Transverse colon (tissue), 4 donors: ENCODE measurements at places on chromosomes 12 and 14.

- H3K27ac ChIP-seq = no peak overlapping the region
- DNase-seq = no peak
- no peaks in the 10 kb centered on the region for H3K27me3 ChIP-seq
- no peaks in the 10 kb centered on the region for H3K4me1 ChIP-seq
- no peaks in the 10 kb centered on the region for H3K36me3 ChIP-seq
Measured at GRCh38 chr14:58965601-58966000, 222.9 kb upstream of the DAAM1 start.

DNA sequence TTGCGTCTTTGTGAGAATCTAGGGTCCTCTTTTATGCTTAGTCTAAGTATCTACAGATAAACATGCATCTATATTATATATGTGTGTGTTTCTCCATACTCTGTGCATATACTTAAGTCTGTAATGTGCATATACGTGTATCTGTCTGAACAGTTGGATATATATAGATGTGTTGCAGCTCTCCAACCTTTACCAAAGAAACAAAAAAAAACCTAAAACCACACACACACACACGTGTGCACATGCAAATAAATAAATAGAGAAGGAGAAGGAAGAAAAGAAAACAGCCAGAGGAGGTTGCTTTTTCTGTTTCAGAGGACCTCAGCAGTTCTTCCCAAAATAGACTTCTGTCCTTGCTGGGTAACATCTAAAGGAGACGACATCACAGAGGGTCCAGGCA, 244.9 kb downstream of the CACNA1C start:
- no peak overlapping the region for H3K27ac ChIP-seq
- no peak overlapping the region for H3K4me3 ChIP-seq
- peaks cover 5% of the 10 kb centered on the region for H3K4me1 ChIP-seq
- H3K36me3 ChIP-seq = no peaks in the 10 kb centered on the region
- DNase-seq = no peak

DNA sequence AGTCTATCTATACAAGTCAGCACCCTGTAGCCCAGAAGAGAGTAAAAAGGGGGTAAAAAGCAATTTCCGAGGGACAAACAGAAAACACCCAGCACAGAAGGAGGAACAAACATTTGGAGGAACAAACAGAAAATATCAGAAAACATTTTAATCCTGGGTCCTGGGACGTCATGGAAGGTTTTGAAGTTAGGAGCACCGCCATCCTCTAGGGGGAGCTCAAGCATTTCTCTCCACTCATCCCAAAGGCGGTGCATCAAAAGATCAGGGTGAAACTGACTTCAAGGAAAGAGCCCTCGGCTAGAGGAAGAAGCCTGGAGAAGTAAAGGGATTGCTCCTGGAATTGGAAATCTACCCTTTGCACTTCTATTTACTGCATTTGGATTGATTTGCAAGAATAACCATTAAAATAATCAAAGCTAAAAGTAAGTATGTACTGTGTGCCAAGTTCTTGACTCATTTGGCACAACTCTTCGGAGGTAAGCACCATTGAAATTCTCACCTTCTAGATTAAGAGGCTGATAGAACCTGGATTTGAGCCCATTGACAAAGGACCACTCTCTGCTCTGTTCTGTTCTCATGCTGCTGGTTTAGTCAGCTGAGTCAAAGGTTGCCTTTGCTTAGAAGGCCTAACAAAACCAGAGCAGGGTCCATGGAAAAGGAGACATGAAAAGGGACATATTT, 17.2 kb upstream of the POC1B start:
- no peaks in the 10 kb centered on the region for H3K36me3 ChIP-seq
- peak; percentile 77 for DNase-seq
- H3K4me3 ChIP-seq = no peak overlapping the region
- no peak overlapping the region for H3K27ac ChIP-seq

DNA sequence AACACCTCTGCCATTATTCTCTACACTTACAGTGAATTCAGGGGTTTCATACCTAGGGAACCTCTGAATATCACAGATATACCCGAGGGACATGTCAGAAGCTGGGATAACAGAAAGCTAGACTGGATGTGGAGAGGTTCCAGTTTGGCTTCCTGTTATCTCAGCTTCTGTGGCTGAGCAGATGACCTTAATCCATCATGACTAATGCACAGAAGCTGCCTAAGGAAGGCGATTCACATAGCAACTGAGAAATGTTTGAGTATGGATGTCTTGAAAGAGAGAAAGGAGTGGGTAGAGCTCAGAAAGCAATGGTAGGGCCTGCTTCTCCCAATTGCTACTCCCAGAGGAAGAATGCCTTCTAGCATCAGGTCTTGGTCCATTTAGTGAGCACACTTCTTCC, 187.6 kb downstream of the RMST start:
- no peak overlapping the region for H3K27ac ChIP-seq
- H3K36me3 ChIP-seq = no peaks in the 10 kb centered on the region
- no peak for DNase-seq
- no peaks in the 10 kb centered on the region for H3K27me3 ChIP-seq
- H3K4me1 ChIP-seq = no peaks in the 10 kb centered on the region

DNA sequence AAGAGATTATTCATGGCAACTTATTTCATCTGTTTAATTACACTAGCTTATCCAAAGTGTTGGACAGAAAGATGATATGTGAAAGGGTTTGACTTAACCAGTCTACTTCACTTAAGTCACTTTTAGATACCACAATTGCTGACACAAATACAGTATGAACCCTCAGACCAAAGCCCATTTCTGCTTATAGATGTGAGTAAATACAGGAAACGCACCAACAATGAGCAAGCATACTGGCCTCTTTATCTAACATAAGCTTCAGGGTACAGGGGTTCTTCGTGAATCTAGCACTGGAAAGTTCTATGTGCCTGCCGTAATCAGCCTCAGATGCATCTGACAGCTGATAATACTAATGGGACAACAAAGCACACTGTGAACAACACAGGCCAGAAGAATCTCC, 209.6 kb downstream of the MED13L start:
- DNase-seq = no peak
- H3K36me3 ChIP-seq = no peaks in the 10 kb centered on the region

GRCh38 chr12:14664434-14665023, 31.9 kb downstream of the GUCY2C start:
- peaks cover 3% of the 10 kb centered on the region for H3K4me1 ChIP-seq
- no peak overlapping the region for H3K4me3 ChIP-seq
- H3K27ac ChIP-seq = no peak overlapping the region
- H3K36me3 ChIP-seq = no peaks in the 10 kb centered on the region
- H3K27me3 ChIP-seq = no peaks in the 10 kb centered on the region

DNA sequence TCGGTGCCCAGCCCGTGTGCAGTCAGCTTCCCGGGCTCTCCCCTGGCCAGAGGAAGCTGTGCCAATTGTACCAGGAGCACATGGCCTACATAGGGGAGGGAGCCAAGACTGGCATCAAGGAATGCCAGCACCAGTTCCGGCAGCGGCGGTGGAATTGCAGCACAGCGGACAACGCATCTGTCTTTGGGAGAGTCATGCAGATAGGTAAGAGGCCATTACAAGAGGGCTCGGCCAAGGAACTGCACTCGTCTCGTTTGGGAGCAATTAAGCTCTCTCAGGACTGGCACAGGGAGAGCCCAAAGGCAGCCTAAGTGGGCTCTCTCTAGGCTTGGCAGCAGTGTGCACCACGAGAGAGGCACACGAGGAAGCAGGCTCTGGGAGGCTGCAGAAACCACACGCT, 3.7 kb downstream of the WNT5B start:
- no peak overlapping the region for H3K4me3 ChIP-seq
- H3K4me1 ChIP-seq = peaks cover 34% of the 10 kb centered on the region
- peaks cover 24% of the 10 kb centered on the region for H3K27me3 ChIP-seq
- H3K36me3 ChIP-seq = no peaks in the 10 kb centered on the region
- no peak overlapping the region for H3K27ac ChIP-seq
- no peak for DNase-seq

GRCh38 chr12:78864403-78864869, at the start of gene SYT1:
TSS of gene SYT1 (plus strand) at chr12:78864774.
- H3K27me3 ChIP-seq = peaks cover 46% of the 10 kb centered on the region
- peaks cover 11% of the 10 kb centered on the region for H3K4me1 ChIP-seq
- H3K27ac ChIP-seq = peak within 1 kb of the TSS; percentile 12
- DNase-seq = peak; percentile 25
- no peaks in the 10 kb centered on the region for H3K36me3 ChIP-seq

- H3K4me1 ChIP-seq = no peaks in the 10 kb centered on the region
- no peak overlapping the region for H3K27ac ChIP-seq
- no peaks in the 10 kb centered on the region for H3K27me3 ChIP-seq
Measured at GRCh38 chr12:68913682-68914081, 19.3 kb downstream of the CPM start.

- H3K36me3 ChIP-seq = no peaks in the 10 kb centered on the region
- no peak overlapping the region for H3K4me3 ChIP-seq
- H3K27me3 ChIP-seq = no peaks in the 10 kb centered on the region
- peak overlapping the region; percentile 76 for H3K27ac ChIP-seq
Measured at GRCh38 chr14:101363880-101364391, 197.4 kb upstream of the DIO3 start.

GRCh38 chr14:103607822-103608221, 21.2 kb upstream of the KLC1 start:
- no peak overlapping the region for H3K27ac ChIP-seq
- H3K27me3 ChIP-seq = peaks cover 13% of the 10 kb centered on the region
- peaks cover 16% of the 10 kb centered on the region for H3K4me1 ChIP-seq
- no peak for DNase-seq
- H3K4me3 ChIP-seq = no peak overlapping the region

DNA sequence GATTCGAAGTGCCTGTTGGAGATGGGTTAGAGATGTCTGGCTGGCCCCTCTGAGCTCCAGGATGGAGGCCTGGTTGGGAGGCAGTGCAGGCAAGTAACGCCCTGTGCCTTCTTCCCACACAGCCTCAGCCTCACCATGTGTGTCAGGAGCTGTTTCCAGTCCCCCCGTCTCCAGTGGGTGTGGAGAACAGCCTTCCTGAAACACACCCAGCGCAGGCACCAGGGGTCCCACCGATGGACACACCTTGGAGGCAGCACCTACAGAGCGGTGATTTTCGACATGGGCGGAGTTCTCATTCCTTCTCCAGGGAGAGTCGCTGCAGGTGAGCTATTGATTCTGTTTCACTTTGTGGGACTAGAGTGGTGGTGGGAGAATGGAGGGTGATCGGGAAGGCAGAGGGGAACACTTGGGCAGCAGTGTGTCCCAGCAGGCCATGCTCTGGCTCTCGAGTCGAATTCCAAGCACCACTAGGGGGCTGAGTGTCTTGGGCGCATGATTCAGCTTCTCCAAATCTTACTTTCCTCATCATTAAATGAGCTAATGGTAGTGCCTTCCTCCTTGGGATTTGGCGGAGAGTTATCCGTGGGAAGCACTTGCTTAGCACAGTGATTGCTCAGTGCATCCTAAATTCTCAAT, 6.8 kb downstream of the ACAD10 start:
- no peaks in the 10 kb centered on the region for H3K27me3 ChIP-seq
- DNase-seq = no peak
- peaks cover 31% of the 10 kb centered on the region for H3K36me3 ChIP-seq
- H3K4me3 ChIP-seq = no peak overlapping the region

GRCh38 chr12:80977346-80977745, 39.6 kb upstream of the LIN7A start:
- H3K4me1 ChIP-seq = no peaks in the 10 kb centered on the region
- H3K36me3 ChIP-seq = no peaks in the 10 kb centered on the region
- H3K4me3 ChIP-seq = no peak overlapping the region
- no peak overlapping the region for H3K27ac ChIP-seq
- no peak for DNase-seq

GRCh38 chr14:58740379-58740935, 102.7 kb downstream of the DACT1 start:
- H3K27me3 ChIP-seq = no peaks in the 10 kb centered on the region
- H3K27ac ChIP-seq = no peak overlapping the region
- H3K4me1 ChIP-seq = no peaks in the 10 kb centered on the region
- H3K36me3 ChIP-seq = no peaks in the 10 kb centered on the region

DNA sequence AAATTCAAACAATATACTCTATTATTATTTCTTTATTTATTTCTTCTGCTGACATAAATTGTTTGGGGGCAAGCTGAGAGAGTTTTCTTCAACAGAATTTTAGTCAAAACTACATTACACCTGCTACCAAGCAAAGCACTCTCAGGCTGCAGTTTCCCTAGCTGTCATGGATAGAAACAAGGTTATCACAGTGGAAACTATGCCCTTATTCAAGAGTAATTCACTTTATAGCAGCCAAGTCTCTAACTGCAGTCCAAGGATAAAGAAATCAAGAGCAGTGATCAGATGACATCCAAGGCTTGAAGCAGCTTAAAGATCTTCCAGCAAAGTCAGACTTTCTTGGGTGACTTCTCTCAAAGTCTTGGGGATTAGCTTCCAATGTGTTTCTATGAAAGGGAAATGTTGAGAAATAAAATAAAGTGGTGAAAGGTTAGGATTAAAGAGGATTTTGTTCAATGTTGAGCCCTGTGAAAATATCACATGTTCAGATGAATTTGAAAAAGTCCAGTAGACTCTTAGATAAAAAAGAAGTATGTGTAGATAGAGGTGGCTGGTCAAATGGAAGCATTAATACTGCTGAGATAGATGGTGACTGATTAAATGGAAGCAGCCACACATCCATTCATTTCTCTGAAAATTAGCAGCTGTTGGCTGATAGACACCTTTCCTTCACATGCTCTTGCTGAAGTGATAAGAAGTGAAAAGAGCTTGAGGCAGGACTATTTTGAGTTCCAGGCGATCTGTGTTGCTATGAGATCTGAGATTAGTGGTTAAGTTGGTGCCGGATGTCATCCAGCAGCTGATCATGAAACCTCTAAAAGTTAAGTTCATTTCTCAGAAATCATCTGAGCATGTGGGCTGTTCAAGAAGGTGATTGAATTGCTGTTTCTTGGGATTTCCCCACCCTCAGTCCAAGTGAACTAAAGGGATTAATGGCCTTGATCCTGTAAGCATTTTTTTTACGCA, 257.8 kb upstream of the BTG1 start:
- peak overlapping the region; percentile 43 for H3K27ac ChIP-seq
- peak; percentile 36 for DNase-seq
- H3K27me3 ChIP-seq = no peaks in the 10 kb centered on the region

DNA sequence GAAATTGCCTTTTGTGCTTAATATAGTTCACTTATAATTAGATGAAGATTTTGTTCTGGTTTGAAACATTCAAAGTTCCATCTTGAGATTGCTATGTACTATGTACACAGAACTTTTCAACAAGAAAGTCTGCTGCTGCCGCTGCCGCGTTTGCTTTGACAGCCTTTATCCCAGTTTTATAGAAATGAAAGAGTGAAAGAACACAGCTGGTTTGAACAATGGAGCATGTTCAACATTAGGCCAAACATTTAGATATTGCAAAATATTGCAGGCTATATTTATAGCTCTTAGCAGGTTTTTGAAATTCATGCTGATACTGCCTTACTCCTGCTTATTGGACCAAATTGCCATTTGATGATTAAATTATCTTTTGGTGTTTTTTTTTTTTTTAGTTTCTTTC, 299.8 kb upstream of the PRKD1 start:
- no peak overlapping the region for H3K4me3 ChIP-seq
- no peak for DNase-seq
- H3K27ac ChIP-seq = peak overlapping the region; percentile 44
- peaks cover 7% of the 10 kb centered on the region for H3K4me1 ChIP-seq

- peaks cover 4% of the 10 kb centered on the region for H3K4me1 ChIP-seq
- H3K27ac ChIP-seq = no peak overlapping the region
- no peaks in the 10 kb centered on the region for H3K27me3 ChIP-seq
- no peaks in the 10 kb centered on the region for H3K36me3 ChIP-seq
- DNase-seq = peak; percentile 52
- H3K4me3 ChIP-seq = no peak overlapping the region
Measured at GRCh38 chr12:8544295-8544694, 3.6 kb upstream of the CLEC4E start.

GRCh38 chr14:64421166-64421565, 33.0 kb downstream of the MTHFD1 start:
- no peak for DNase-seq
- H3K36me3 ChIP-seq = no peaks in the 10 kb centered on the region
- H3K4me1 ChIP-seq = no peaks in the 10 kb centered on the region
